ENCODE measurements at places on chromosomes 6 and 20.

DNA sequence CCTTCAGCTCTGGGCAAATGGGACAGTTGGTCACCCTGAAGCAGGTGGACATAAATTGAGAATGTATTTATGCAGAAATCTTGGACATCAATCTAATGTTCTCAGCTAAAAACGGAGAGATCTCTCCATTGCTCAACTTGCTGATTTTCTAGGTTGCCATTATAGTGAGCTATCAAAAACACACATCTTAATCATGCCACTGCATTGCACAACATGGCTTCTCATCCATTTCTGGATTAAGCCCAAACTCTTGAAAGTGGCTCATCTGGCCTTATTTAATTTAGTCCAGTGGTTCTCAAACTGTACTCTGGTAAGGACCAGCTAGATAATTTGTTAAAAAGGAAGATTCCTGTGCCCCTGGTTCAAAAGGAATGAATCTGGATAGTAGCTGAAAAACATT, 324.9 kb upstream of the CITED2 start:
- DNase-seq = no peak

GRCh38 chr6:41200901-41201763, at the start of gene TREML2:
TREML2 (minus strand) TSS chr6:41201149; CDS start chr6:41201008, 141 bp downstream.
- DNase-seq = no peak

DNA sequence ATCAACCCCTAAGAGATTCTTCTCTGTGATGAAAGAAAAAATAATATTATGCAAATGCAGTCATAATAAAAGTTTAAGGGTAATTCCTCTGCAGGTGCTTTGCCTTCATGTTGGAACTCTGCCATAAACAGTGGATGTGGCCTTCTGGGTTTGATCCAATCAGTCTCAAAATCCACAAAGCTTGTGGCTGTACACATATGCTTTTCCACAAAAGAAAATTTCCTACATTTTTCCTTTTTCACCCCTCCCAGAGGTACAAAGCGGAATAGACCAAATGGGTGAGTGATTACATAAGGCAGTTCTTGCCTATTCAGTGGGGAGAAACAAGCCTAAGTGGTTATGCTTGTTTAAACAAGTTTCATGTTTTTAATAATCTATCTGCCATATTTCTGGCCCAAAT, 16.7 kb downstream of the CALHM5 start:
- DNase-seq = no peak

DNA sequence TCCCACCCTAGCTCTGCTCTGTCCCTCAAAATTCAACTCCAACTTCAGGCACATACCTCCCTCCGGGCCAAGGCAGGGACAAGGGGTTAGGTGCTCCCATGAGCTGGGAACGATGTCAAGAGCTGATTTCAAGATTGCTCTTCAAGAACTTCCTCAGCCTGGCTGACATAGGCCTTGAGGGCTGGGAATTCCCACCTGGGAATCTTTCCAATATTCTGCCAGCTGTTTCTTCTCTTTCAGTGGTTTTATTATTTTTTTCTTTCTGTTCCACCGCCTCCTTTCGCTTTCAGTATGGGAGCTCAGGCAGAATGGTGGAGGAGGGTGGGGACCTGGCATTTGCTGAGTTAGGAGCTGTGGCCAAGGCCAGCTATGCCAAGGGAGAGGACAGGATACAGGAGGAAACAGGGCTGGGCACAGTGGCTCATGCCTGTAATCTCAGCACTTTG, 33.7 kb downstream of the SRSF3 start:
- no peak for DNase-seq

- DNase-seq = no peak
Observed at GRCh38 chr6:159815410-159815809, 15.3 kb downstream of the PNLDC1 start.

GRCh38 chr20:23920408-23921325, 41.1 kb upstream of the CST5 start:
- no peak for DNase-seq

- no peak for DNase-seq
Observed at GRCh38 chr6:159953091-159953601, 15.7 kb upstream of the IGF2R start.

- DNase-seq = no peak
Observed at GRCh38 chr6:111411978-111412566, 70.9 kb downstream of the REV3L start.

DNA sequence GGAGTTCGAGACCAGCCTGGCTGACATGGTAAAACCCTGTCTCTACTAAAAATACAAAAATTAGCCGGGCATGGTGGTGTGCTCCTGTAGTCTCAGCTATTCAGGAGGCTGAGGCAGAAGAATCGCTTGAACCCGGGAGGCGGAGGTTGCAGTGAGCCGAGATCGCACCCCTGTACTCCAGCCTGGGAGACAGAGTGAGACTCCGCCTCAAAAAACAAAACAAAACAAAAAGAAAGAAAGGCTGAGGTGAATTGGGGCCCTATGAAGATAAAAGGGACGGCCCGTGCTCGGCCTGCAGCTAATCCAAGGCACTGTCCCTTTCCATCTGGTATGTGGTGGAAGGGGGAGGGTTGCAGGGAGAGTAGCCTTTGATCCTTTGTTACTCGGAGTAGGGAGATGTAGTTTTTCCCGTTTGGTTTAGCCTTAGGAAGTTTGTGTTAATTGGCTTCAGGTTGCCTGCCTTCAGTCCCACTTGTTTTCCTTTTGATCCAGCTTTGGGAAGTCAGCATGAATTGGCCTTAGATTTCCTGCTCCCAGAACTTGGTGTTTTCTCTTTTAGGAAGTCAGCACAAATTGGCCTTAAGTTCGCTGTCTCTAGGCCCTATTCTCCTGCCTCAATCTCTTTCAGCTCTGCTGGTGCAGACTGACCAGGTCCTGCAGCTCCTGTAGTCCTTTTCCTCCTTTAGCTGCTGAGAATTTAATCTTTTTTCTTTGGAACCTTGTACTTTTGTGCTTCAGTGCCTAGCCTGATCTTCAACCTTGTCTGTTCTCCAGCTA, 36.1 kb upstream of the PAQR8 start:
- DNase-seq = no peak

- no peak for DNase-seq
Observed at GRCh38 chr6:128857806-128858205, 25.1 kb upstream of the LAMA2 start.

DNA sequence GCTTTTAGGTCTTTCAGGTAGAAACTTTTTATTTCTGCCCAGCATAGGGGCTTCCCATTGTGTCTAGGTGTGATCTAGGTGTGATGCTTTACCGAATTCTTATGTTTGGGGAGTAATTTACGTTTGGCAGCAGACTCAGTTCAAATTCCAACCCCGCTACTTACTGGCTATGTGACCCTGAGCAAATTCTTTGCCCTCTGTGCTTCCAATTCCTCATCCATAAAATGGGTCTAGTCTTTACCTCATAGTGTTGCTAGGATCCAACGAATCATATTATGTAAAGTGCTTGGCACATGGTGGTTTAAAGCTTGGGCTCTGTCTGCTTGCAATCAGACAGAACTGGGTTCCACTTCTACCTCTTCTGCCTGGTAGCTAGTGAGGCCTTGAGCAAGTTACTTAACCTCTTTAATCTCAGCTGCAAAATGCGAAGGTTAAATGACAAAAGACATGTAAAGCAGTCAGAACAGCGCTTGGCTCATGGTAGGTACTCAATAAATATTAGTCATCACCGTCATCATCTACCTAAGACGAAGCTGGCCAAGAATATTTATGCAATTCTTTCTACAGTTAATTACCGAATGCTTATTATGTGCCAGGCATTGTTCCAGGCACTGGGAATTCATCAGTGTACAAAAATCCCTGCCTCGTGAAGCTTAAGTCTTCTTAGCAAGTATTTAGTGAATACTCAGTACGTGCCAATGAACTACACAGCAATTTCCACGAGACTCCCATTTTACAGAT, 1.0 kb downstream of the NSFL1C start:
- no peak for DNase-seq

- no peak for DNase-seq
Observed at GRCh38 chr6:40280231-40280630, 306.9 kb downstream of the LRFN2 start.

- DNase-seq = no peak
Observed at GRCh38 chr20:10242166-10242565, 23.5 kb downstream of the SNAP25 start.

- no peak for DNase-seq
Observed at GRCh38 chr6:135274561-135275293, 93.6 kb downstream of the MYB start.

DNA sequence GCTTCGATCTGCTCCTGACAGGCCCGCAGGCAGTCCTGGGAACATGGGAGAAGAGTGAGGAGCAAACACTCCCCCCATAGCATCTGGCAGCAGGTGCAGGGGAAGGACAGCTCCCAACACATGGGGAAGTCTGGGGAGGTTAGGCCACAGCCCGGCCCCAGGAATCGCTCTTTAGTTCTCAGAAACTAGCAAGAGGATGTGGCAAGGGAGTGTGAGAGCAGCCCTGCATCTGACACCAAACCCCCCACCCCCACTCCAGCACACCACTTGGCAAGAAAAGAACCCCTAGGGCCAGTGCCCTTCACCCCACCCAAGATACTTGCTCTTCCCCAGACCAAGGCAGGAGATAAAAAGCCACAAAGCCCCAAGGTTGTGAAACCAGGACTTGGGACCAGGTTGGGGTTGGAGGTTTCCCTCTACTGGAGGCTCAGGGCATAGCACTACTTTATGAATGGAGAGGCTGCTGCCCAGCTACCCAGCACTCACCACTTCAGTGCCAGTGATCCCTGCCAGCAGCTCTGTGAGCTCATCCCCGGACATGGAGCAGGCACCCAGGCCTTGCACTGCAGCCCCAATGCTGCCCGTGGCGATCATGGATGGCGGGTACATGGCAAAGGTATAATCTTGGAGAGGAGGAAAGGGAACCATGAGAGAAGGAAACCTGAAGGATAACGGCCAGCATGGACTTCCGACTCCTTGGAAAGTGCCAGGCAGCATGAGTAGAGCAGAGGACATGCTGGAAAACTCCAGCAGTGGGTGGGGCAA, 5.4 kb downstream of the CCND3 start:
- no peak for DNase-seq

GRCh38 chr6:40263970-40264369, 323.2 kb downstream of the LRFN2 start:
- DNase-seq = no peak

DNA sequence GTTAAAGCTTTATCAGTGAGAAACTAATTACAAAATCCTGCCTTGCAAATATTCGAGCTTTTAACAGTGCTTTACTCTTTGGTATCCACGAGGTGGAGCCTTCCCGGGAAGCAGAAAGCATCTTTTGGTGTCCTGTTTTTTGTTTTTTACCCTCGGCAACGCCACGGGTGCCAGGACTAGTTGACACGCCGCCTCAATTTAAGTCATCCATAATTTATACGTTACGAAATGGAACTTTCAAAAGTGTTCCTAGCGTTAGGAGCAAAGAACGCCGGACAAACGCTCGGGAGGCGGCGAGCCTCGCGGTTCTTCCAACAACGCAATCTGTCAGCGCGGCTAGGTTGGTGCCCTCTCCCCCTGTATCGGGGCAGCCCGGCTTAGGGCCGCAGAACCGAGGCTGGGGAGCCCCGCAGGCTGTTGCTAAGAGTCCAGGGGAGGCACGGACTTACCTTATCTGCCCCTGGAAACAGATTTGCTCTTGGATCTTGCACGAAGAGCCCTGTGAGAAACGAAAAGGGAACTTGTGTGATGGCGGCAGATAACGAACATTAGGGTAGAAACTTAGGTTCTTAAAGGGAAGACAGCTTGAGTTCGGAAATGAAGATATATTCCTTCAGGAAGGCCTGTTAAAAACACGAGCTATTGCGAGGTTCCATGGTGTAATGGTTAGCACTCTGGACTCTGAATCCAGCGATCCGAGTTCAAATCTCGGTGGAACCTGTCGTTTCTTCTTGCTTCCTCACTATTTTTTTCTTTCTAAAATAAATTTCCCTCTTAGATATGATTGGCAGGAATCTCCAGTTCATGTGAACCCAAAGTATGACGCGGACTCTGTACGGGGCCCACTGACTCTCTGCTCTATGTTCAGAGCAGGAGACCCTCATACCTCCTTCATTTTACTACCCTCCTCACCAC, 46.2 kb upstream of the ZNF184 start:
- DNase-seq = peak; percentile 9

- no peak for DNase-seq
Observed at GRCh38 chr6:79719248-79719960, 88.3 kb downstream of the SH3BGRL2 start.

- DNase-seq = no peak
Observed at GRCh38 chr6:16420337-16420714, 181.9 kb downstream of the GMPR start.

GRCh38 chr6:20197251-20197650, 15.0 kb downstream of the MBOAT1 start:
- DNase-seq = no peak

GRCh38 chr6:153129873-153130514, 1.1 kb downstream of the RGS17 start:
- no peak for DNase-seq

DNA sequence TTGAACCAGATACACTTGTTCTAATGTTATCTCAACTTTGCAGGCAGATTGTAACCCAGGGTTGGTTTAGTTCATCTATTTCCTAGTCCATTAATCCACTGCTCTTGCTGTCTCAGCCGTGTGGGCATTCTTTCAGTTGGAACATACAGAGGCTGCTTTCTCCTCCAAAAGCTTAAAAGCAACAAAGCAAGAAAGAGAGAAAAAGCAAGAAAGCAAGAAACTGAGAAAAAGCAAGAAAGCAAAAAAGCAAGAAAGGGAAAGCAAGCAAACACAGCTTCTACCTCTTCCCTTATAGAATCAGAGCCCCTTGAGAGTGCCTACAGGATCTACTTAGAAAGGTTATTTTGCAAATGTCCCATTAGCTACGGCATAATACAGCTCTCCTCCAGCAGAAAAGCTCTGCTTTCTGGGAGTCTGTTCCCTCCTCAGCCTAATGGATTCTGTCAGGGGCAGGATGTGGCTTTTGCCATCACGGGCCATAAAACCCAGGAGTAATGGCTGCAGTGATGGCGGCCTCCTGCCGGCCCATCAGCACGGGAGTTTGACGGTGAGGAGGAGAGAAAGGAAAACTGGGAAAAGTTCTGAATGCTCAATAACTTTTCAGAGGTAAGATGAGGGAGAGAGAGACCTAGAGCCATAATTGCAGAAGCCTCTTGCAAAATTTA, 156.8 kb upstream of the JARID2 start:
- no peak for DNase-seq

- DNase-seq = no peak
Observed at GRCh38 chr6:146281651-146282362, 252.9 kb downstream of the GRM1 start.

DNA sequence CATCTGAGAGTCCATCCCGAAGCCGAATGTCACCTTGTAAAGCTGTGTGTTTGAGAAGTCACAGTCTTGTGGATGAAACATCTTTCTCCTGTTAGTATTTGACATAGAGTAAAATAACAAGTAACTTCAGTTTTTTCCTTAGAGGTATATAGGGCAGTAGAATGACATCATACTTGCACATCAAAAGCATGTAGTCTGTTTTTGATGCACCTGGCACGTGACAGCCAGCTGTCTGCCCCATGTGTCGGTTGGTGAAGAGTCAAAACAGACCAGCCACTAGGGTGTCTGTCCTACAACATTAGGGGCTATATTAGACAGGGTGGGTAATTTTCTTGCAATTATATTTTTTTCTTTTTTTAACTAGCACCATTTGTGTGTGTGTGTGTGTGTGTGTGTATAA, 70.2 kb downstream of the SNX9 start:
- no peak for DNase-seq

DNA sequence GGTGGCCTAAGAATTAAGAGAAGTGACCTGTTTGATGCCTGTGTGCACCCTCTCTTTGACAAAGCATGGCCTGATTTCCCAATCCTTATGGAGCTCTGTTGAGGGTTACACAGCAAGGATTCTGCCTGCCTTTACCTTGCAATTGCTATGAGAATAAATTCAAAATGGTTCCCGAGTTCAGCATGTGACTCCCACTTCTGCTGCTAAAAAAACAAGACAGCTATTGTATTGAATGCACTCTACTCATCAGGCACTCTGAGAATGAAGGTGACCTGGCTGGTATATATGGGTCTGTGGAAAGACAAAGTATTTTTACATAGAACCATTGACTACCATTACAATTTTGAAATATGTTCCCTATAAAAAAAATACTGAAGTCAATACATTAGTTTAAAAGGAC, 190.3 kb downstream of the ATXN1 start:
- DNase-seq = no peak

Data from stimulated activated CD4-positive, alpha-beta T cell treated with anti-CD3 and anti-CD28 coated beads, TNF-alpha, amount 100 ng/mL, for 1 hour (primary cell).